ENCODE measurements at places on chromosomes 12 and 14.
A peak's percentile ranks its signal among the peaks of the same experiment; 100 is the strongest.

DNA sequence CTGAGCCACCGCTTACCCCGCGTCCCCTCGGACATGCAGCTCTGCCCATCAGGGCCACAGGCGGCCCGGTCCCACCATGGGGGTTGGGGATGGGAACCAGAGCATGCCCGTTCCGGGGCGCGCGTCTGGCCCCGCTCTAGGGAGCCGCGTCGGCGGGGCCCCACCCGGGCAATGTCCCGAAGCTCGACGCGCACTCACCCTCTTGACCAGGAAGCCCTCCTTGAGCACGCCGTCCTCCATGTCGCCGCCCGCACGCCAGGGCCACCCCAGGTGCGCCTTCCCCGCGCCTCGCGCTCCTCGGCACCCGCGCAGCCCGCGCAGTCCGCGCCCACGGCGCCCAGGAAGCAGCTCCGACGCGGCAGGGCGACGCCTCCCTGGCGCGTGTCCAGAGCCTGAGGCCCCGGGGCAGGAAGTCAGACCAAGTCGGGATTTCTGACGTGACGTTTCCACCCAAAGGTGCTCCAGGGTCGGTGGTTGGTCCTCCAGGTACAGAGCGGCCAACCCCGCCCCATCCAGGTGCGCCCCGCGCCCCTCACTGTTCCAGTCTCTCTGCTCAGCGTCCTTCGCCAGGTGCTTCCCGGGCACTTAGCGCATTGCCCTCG lies at the start of gene PLEK2:
Gene PLEK2 (minus strand): TSS at position 346 of the 602 bp plus-strand sequence. CDS start 106 bp downstream, at position 240.
- DNase-seq: peak; percentile 26

DNA sequence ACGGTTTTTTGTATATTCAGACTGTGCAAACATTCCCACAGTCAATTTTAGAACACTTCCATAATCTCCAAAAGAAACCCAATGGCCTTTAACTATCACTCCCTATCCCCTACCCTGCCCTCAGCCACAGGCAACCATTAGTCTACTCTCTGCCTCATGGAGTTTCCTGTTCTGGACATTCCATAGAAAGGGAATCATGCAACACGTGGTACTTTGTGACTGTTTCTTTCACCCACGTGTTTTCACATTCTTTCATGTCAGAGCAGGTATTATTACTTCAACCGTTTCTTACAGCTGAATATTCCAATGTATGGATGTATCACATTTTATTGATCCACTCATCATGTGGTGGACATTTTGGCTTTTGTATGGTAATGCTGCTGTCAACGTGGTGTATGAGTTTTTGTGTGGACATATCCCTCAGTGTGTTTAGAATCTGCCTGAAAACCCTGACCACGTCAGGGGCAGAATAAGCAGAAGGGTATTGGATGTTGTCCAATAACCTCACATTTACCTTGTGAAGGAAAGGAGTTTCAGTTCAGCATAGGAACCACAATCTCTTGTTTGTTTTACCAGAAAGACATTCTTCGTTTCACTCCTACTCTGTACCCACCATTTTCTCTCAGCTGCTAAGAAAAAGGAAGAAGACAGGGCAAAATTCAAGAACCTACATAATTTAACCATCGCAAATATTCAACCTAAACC lies 107.5 kb upstream of the DYRK2 start:
- DNase-seq: no peak

- DNase-seq: no peak
Observed at GRCh38 chr12:24903329-24904088, 45.4 kb downstream of the BCAT1 start.

GRCh38 chr14:39175445-39176262 lies 600 bp downstream of the PNN start:
- no peak for DNase-seq

- no peak for DNase-seq
Observed at GRCh38 chr12:110702081-110702480, 13.2 kb upstream of the HVCN1 start.
